ENCODE measurements at places on chromosomes 16 and 17.

GRCh38 chr16:48003206-48003907, 152.4 kb downstream of the ABCC12 start:
- DNase-seq: no peak

- no peak for DNase-seq
Measured at GRCh38 chr16:28495098-28495793, 803 bp downstream of the APOBR start.

DNA sequence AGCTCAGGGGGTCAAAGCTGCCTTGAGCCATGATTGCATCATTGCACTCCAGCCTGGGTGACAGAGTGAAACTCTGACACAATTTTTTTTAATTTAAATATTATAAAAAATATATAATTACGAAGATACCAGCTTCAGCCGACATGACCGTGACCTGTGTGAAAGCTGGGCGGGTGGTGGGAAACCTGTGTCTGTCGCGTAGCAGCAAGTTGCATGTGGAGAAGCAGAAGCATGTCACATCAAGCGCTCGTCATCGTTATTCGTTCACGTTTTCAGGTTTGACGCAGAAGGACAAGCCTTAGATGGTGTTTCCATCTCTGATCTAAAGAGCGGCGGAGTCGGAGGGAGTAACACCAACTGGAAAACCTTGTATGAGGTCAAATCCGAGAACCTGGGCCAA, 53.7 kb downstream of the RPA1 start:
- no peak for DNase-seq

- DNase-seq: no peak
Measured at GRCh38 chr16:71467810-71468209, 5.8 kb upstream of the ZNF23 start.

DNA sequence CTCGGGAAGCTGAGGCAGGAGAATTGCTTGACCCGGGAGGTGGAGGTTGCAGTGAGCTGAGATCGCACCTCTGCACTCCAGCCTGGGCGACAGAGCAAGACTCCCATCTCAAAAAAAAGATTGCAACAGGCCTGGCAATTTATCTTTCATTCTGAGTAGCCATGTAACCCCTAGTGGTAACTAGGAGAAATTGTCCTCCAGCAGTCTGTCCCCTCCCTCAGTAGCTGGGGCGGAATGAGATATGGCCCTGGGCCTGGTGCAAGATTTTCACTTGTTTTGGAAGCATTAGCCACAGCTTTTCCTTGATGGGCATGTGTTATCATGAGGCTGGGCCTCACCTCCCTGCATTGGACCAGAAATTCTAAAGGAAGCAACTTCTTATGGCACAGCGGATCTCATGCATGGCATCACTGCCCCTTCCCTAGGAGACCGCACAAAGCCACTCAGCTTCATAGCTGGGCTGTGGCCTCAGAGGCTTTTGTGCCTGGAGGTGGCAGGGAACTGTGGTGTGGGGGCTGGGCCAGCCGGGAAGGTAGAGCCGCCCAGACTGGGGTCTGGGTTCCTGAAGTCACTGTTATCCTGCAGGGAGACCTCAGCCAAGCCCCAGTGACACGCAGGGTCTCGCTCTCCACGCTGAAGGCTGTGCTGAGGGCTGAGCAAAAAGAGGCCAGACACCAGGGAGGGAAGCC, 13.4 kb downstream of the NATD1 start:
- no peak for DNase-seq

DNA sequence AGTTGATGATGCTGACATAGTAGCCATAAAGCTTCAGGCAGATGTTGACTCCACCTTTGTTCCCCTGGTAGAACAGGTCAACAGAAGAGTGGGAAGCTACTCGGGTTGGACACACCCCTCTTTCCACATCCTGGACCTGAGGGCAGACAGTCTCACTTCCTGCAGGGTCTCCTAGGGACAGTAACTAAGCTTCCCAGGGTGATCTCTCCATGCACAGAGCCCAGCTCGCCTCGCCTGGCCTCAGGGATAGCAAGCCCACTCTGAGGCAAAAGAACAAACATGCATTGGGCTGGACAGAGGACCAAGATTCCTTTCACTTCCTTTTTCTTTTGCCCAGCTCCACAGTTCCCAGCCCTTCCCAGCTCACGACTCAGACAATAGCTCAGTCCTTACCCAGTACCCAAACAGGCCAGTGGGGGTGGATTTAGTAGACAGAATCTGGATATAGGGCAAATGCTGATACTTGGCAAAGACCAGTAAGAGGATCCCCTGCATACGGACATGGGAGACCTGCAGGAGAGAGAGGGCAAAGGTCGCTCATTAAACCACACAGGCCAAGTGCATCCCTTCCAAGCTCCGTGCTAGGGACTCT, 7.0 kb downstream of the INPP5K start:
- no peak for DNase-seq

- no peak for DNase-seq
Measured at GRCh38 chr17:43846963-43847371, at the start of gene CD300LG. Gene CD300LG (plus strand): TSS chr17:43847176. CDS start chr17:43847217, 41 bp downstream.

DNA sequence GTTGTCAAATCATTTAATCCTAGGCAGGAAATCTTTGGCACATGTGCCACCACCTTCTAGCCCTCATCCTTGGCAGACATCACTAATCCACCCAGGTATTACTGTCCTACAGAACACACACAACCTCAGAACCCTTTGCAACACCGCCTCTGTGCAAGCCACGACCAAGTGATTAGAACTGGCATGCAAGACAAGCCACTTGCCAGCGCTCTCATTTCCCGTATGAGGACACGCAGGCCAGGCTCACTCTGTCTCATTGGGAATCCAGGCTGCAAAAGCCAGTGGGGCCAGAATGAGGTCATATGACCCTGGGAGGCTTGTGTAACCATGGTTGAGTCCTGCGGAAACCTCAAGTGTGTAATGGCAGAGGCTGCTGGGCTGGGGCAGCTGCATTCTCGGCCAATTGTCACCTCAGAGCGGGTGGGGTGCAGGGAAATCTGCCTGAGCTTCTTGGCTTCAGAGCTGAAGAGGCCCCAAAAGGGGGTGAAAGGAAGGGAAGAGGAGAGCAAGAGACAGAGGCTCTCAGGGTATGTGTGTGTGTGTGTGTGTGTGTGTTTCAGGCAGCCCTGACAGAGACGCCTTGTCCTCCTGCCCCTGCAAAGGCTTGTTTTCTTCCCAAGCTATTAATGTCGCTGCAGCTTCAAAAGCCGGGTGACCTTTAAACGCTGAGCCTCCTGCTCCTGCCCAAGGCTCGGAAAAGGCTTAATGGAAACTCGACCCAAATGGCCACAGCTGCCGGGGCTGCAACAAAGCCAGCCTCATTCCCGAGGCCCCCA, 43.2 kb upstream of the MRPS23 start:
- DNase-seq: peak; percentile 89

- no peak for DNase-seq
Measured at GRCh38 chr16:16045879-16046278, 96.5 kb downstream of the ABCC1 start.

DNA sequence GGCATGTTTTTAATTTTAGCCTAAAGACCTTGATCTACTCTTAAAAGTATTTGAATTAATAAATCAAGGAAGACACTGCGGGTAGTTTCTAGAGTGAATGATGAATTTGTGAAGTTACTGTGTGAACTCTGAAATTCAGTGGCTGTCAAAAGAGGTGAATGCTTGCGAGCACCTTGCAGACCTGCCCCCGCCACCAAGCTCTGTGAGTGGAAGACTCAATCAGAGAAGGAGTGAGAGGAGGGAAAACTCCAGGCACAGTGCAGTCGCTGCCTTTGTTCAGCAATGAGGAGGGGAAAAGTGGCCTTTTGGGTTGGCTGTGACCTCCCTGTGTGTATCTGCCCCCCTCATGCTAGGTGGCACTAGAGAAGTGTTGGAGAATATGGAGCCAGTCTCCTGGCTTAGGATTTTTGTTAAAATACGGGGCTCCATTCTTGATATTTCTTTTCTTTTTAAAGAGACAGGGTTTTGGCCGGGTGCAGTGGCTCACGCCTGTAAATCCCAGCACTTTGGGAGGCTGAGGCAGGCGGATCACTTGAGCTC, 53.0 kb downstream of the LDHD start:
- no peak for DNase-seq

DNA sequence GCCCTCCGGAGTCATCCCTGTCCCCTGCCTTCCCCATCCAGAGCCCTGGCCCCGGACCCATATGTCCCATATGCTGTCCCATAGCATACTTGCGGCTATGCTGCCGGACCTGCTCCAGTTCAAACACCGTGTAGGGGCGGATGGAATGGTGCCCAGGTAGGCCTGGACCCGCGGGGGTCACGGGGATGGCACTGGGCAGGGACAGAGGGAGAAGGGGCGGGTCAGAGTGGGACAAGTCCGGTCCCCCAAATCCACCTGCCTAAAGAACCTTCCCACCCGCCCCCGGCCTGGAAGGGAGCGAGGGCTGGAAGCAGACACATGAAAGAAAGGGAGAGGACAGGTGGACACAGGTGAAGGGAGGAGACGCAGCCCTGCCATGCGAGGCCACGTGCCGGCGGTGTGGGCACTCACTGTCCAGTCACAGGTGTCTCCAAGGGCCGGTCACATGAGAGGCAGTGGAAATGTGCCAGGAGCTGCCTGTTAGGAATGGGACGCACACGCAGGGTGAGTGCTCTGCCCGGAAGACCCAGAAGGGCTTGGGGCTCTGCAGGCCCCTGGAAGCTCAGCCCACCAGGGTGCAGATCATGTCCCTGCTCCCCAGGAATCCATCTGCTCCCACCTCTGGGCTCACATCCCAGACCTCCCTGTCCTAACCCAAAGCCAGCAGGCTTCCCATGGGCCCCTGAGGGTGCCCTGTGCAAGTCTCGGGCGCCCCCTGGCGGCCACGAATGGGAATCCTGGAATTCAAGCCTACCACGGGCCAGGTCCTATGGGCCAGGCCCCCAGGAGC, 14.0 kb downstream of the UBALD2 start:
- DNase-seq: no peak

DNA sequence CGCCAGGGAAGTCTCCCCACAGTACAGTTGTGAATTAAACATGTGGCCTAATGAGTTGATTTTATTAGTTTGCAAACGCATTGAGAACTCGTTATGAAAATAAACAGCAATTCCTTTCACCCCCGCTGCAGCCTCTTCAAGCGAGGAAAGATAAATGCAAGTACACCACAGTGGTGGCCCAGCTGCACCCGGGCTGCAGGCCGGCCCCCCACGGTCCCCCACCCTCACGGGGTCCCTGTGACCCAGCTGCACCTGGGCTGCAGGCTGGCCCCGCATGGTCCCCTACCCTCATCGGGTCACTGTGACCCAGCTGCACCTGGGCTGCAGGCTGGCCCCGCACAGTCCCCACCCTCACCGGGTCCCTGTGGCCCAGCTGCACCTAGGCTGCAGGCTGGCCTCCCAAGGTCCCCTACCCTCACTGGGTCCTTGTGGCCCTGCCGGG, 32.2 kb downstream of the SDK2 start:
- DNase-seq: no peak

- no peak for DNase-seq
Measured at GRCh38 chr16:56198755-56199114, 7.4 kb downstream of the GNAO1 start.

- DNase-seq: no peak
Measured at GRCh38 chr17:35936063-35936462, 5.5 kb upstream of the RDM1 start.

DNA sequence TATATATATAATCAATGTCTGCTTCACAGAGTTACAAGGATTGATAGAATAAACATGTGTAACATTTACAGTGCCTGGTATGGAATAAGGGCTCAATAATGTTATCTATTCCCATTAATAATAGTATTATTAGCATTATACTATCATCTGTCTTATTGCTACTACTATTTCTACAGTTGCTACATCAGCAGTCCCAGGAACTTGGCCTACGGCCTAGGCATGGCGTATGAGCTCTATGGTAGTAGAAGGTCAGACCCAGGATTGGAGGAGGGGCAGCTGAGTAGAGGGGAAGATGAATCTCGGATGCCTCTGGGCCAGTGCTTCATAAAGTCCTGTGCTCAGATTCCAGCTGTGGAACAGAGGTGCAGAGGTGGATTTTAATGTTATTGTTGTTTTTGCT, 146.3 kb upstream of the TBX2 start:
- DNase-seq: no peak

DNA sequence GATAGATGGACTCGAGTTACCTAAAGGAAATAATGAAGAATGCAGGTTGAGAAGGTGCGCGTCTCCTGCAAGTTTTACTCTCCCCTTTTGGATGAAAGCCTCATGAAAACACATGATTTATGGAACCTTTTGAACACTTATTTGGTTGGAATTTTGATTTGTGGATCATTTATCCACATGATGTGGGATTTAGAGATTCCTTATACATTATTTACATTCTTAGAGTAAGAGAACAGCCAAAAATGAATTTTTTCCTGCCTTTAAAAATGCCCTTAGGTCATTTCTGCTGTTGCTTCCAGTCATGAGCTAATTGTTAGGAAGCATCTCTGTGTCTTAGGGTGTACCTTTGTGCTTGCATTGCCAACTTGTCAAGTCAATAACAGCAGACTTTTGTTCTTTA, 99.9 kb downstream of the RPTOR start:
- DNase-seq: peak; percentile 39
